NCI-H1694 treated with DMSO at 0.1 percent for 48 hours (cell line): ENCODE measurements at places on chromosomes 12 and 14.

DNA sequence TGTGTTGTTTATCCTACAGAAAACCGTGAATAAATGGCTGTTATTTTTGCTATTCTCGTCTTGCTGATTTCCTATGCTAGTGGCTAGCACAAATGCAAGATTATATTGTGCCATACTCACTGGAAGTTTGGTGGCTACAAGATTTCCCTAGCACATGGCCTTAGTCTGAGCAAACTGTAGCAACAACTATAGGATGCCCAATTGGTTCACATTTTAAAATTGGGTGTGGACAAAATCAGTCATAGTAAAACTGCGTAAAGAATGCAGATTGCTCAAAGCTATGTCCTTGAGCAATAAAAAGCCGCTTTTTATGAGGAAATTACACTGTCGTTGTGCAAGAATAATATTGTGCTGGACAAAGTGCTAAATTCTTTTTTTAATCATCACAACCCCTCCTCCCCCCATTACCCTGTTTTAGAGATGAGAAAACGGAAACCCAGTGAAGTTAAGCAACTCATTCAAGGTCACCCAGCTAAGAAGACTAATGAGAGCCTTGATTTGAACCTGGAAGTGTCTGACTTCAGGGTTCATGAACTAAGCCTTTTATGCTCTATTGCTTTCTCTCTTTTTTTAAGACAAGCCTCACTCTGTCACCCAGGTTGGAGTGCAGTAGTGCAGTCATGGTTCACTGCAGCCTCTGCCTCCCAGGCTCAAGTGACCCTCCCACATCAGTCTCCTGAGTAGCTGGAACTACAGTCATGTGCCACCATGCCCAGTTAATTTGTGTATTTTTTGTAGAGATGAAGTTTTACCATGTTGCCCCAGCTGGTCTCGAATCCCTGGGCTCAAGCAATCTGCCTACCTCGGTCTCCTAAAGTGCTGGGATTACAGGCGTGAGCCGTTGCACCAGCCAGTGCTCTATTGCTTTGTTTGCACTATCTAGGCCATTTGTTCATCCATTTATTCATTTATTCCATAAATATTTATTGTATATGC, 73.6 kb downstream of the SRGAP1 start:
- DNase-seq, result no peak

- DNase-seq, result no peak
These were observed 10.9 kb upstream of the TESC start for GRCh38 chr12:117109943-117110635.

- no peak for DNase-seq
These were observed 973.2 kb downstream of the AACS start for GRCh38 chr12:126038434-126038833.

GRCh38 chr12:51419425-51420193, 5.0 kb upstream of the SLC4A8 start:
- no peak for DNase-seq

GRCh38 chr14:90759370-90760077, 56.7 kb downstream of the TTC7B start:
- no peak for DNase-seq

GRCh38 chr12:78121969-78122610, 291.4 kb downstream of the NAV3 start:
- no peak for DNase-seq

- DNase-seq, result no peak
These were observed 31.4 kb downstream of the CFAP251 start for GRCh38 chr12:121949648-121950397.
